ENCODE measurements at places on chromosomes 6 and 20.
A peak's percentile ranks its signal among the peaks of the same experiment; 100 is the strongest.

- no peak for DNase-seq
Observed at GRCh38 chr6:106623039-106623438, 6.3 kb downstream of the RTN4IP1 start.

DNA sequence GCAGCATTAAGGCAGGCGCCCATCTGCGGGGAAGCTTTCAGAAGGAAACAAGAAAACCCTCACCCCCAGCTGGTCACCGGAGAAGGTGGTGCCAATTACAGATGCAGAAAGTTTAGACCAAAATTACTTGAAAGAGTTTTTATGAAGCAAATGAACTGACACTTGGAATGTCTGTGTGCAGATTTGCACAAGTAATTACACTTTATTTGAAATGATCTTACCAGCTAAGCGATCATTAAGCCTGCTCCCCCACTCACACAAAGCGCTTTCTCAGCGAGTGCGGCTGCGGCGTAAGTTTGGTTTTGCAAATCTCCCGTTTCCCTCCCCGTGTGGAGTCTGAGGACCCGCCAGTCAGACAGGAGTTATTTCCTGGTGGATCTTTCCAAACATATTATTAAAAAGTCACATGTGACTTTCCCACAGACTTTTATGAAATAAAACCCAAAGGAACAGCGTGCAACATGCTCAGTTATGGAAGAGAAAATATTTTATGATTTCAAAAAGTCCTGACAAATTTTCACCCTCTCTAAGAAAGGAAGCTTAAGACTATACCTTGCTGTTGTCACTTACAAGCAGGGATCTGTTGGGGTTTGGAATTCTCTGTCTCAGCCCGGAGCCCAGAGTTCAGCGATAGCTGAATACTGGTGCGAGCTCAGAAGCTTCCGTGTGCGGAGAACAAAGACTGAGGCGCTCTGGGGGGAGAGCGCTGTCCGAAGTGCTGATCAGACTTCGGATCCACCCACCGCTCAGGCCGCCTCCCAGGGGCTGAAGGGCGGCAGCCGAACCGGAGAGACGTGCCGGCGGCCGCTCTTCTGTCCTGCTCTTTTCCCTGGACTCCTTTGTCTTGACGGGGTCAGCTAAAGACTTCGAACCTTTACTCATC is 2.7 kb upstream of the MYT1 start:
- DNase-seq = peak; percentile 92

GRCh38 chr6:99236010-99236409 is 113.5 kb downstream of the FAXC start:
- no peak for DNase-seq

DNA sequence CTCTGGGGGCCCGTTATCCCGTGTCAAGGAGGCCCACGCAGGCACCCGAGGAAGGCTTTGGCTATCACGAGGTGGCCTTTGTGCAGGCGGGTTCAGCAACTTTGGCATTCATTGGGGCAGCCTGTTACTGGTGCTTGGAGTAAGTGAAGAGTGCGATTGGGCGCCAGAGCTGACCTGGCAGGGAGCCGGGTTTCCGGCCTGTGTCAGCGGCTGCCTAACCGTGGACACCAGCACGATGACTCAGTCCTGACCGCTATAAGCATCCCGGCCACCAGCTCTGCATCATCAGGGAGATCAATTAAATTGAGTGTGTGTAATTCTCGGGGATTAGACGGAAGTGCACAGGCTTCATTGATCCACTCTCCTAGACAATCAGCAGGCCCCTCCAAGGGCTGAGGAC is 45.9 kb downstream of the CDH4 start:
- DNase-seq = no peak

GRCh38 chr6:116278854-116279231 is 887 bp downstream of the TSPYL1 start:
- no peak for DNase-seq

- DNase-seq = no peak
Observed at GRCh38 chr6:120384671-120385070, 949.6 kb downstream of the TBC1D32 start.

DNA sequence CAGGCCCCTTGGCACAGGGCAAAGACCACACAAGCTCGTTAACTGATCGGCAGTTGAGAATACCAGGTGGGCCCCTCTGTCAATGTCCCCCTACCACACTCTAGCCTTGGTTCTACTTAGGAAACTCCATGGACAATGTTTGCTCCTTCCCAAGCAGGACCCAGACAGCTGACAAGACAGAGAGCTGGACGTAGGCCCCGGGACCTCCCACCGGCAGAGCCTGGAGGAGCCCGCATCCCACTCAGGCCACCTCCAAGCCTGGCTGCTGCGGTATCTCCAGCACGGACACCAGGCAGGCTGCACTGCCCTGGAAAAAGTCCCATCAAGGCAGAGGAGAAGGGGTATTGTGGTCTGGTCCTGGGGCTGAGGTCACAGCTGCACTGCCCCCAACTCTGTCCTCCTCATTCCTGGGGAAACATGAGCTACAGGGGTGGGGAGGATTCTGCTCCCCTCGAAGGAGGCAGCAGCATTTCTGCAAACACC is 6.2 kb upstream of the GRM4 start:
- DNase-seq = no peak

- DNase-seq = no peak
Observed at GRCh38 chr6:135606392-135606791, 108.9 kb upstream of the AHI1 start.

GRCh38 chr20:62014889-62015537 is 50.7 kb downstream of the TAF4 start:
- DNase-seq = no peak

DNA sequence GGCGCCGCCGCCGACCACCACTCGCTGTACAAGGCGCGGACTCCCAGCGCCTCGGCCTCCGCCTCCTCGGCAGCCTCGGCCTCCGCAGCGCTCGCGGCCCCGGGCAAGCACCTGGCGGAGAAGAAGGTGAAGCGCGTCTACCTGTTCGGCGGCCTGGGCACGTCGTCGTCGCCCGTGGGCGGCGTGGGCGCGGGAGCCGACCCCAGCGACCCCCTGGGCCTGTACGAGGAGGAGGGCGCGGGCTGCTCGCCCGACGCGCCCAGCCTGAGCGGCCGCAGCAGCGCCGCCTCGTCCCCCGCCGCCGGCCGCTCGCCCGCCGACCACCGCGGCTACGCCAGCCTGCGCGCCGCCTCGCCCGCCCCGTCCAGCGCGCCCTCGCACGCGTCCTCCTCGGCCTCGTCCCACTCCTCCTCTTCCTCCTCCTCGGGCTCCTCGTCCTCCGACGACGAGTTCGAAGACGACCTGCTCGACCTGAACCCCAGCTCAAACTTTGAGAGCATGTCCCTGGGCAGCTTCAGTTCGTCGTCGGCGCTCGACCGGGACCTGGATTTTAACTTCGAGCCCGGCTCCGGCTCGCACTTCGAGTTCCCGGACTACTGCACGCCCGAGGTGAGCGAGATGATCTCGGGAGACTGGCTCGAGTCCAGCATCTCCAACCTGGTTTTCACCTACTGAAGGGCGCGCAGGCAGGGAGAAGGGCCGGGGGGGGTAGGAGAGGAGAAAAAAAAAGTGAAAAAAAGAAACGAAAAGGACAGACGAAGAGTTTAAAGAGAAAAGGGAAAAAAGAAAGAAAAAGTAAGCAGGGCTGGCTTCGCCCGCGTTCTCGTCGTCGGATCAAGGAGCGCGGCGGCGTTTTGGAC is 2.0 kb downstream of the SOX4 start:
- peak; percentile 78 for DNase-seq

GRCh38 chr20:25285856-25286798 is 38.2 kb downstream of the PYGB start:
- DNase-seq = no peak

- peak; percentile 38 for DNase-seq
Observed at GRCh38 chr20:39961637-39962244, 727.3 kb downstream of the MAFB start.

DNA sequence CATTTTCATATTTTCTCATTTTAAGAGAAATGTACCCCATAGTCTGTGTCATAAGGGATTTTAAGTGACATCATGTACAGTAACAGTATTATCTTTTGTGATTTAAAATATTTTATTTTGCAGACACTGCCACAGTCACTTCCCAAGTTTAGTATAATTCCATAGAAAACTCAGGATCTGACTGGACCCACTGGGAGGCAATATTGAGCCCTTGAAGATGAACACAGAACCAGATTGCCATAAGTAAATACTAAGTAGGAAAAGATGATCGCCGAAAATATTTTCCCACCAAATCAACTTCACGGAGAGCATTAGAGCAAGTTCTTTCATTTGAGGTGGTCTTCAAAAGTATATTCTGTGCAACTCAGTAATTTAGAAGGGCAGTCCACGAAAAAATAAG is 17.6 kb upstream of the PKHD1 start:
- no peak for DNase-seq

DNA sequence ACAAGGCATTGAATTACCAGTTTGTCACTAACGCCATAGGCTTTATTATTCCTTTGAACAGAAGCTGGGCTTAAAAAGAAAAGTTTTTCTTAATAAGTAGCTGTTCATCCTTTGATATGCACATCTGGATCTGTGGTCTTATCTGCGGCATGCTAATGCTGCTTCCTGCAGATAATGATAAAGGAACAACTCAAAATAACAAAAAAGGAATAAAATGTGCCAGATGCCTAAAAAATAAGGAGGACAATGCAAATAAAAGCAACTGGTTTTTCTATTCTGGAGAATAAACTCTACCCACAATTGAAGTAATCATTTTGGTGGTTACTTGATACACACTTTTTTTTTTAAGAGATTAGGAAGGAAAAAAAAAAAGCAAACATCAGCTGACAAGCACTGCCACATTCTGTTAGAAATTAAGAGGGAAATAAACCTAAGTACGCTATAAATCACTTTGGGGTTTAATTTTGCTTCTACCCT is 156.8 kb upstream of the SALL4 start:
- DNase-seq = peak; percentile 17

GRCh38 chr6:28474441-28475219 is 31.3 kb upstream of the ZSCAN23 start:
- peak; percentile 82 for DNase-seq

DNA sequence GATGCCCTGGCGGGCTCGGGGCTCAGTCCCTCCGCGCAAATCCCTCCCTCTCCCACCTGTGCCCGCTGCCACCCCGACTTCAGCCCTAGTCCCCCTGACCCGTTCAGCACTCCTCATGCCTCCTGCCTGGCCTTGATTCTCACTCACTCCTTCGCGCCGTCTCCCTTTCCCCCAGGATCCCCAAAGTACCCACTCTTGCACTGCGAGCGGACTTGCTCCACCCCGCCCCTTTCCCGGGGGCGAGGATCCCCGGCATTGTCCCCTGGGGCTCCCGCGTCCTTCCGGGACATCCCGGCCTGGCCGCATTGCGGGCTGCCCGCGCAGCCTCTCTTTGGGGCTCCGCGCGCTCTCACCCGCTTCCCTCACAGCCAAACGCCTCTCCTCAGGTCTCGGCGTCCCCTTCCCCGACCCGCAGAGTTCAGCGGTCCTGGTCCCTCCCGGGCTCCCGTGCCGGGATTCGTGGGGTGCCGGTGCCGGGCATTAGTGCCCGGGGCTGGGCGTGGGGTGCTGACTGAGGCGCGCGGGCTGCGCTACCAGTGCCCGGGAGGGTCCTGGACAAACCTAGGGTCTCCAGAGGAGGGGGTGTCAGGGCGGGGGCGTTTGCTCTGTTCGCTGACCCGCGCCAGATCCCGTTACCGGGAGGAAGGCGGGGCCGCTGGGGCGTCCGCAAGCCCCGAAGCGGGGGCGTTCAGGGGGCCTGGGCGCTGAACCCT is 45.5 kb upstream of the SUPT3H start:
- DNase-seq = no peak

- DNase-seq = no peak
Observed at GRCh38 chr6:131782764-131783163, 25.1 kb upstream of the ENPP1 start.

GRCh38 chr6:3844097-3844463 is 5.1 kb upstream of the FAM50B start:
- no peak for DNase-seq

DNA sequence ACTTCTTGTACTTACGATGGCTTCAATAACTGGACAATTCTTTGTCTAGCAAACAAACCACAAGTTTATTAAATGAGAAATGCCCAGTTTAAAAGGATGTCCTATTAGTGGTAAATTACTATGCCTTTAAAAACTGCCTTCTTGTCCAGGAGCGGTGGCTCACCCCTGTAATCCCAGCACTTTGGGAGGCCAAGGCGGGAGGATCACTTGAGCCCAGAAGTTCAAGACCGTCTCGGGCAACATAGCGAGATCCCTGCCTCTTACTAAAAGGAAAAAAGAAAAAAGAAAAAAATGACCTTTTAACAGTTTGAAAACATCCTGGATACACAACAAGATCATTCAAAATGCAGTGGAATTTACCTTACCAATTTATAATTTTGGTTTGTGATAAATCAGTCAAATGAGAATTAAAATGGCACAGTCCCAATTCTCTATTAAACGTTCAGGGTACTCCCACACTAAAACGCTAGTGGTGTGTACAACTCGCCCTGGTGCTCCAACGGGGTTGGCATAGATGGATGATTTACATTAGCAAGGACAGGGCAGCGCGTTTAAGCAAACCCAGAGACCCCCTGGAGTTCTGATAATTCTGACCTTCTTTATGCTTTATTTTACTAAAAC is 2.3 kb downstream of the ZBTB2 start:
- DNase-seq = no peak

GRCh38 chr6:44128020-44128917 is 915 bp downstream of the TMEM63B start:
- DNase-seq = peak; percentile 59

- no peak for DNase-seq
Observed at GRCh38 chr6:118548136-118548535, at the start of gene PLN. TSS of gene PLN (plus strand) at chr6:118548296. CDS start at chr6:118558922, 10,626 bp downstream.

DNA sequence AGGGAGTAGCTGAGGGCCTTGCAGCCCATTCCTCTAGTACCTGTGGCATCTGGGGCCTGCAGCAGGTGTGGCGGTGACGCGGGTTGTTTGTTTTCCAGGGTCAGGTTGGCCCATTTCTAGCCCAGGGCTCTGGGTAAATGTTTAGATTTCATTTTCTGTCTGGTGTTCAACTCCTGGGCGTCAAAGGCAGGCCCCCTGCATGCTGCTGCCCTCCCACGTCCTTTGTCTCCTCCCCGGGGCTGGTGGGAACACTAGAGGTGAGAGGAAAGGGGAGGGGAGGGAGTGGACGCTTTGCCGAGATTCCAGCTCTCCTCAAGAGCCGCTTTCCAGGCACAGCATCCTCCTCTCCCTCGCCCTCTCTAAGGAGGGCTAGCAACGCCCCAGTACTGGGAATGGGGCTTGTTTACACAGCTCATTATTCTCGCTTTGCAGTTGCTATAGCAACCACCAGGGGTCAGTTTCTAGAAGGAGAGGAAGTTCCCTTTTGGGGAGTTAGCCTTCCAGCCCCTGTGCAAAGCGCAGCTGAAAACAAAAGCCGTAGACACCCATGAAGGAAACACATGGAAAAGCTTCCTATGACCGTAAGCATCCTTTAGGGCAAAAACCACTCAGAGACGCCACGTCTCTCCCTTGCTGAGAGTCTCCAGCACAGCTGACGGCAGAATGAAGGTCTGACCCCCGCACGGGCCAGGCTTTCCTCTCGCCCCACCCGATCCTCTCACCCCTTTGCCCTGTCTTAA is 170.6 kb downstream of the LY86 start:
- peak; percentile 92 for DNase-seq

- DNase-seq = no peak
Observed at GRCh38 chr6:137334094-137334493, 114.9 kb upstream of the IFNGR1 start.

Data from eye (tissue), 1 donor.